ENCODE measurements at places on chromosomes 1 and 21. TPM values are rescaled to one million over a fixed set of nuclear protein-coding genes. Genes with fewer than 3 reads are reported as not detected.

DNA sequence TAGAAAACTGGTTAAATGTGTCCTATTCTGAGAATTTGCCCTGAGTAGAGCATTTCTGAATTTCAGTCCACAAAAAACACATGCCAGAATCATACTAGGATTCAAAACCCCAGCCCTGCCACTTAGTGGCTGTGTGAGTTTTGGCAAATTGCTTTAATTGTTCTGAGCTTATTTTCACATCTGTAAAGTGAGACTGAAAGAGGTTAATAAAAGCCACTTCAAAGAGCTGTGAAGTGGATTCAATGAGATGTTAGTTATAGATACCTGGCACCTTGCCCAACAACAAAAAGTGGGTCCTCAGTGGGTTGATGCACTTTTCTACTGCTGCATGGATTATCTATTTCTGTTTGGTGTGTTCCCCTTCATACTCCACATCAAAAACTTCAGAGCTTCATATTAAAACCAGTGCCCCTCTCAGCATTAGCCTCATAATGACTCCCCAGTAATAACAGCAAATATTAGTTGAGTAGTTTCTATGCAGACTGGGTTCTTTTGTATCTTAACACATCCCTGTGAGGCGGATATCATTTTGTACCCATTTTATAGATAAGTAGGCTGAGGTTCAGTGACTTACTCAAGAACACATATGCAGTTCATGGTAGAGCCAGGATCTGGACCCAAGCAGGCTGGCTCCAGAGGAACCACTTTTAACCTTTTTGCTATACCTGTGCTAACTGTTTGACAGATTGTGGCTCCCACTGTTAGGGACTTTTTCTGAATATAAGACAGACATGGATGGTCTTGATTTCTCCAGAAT lies 14.2 kb upstream of the ADORA3 start:
- no peak for DNase-seq

DNA sequence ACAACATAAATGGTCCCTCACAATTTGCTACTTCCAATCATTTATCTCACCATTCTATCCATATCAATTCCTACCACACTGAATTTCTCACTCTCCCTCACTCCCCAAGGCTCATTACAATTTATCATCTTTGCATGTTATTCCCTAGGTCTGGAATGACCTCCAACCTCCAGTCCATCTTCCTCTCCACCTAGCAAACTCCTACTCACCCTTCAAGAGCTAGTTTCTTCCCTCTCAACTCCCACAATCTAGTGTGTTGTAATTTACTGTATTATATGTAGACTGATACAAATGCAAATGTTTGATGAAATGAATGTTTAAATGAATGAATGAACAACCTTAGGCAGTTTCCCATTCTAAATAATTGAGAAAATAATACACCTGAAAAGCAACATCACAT lies 3.6 kb downstream of the TUT4 start:
- no peak for DNase-seq

GRCh38 chr1:6185635-6186382 lies 5.7 kb upstream of the CHD5 start:
- DNase-seq: no peak

DNA sequence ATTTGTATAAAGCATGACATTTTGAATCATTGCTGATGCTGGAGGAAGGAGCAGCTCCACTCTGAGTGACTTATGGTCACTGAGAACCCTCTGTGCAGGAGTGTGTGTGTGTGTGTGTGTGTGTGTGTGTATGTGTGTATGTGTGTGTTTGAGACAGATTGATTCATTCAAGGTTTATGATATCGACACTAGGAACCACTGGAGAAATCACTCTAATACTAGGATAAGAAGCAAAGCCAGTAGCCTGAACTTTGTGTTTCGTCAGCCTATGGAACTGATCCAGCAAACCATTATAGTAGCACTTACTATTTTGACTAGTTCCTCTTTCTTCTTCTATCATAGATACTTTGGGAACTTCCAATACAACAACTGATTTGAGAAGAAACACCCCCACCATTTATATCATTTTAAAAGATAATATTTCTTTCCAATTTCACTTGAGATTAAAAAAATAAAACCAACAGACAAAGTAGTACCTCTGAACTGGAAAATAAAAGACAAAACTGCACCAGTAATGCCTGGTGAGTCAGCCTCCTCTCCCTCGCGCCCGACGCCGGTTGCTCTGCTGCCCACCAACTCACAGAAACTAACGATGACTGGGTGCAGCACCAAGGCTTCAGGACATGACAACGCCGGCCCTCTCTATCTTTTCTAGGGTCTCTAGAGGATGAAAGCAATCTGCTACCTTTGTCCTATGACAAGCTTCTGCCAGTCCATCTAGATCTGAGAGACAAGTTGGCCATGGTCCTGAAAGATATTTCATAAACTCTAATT lies 20.9 kb downstream of the SLAMF1 start:
- no peak for DNase-seq

GRCh38 chr1:82486969-82487368 lies 686.2 kb downstream of the ADGRL2 start:
- no peak for DNase-seq

DNA sequence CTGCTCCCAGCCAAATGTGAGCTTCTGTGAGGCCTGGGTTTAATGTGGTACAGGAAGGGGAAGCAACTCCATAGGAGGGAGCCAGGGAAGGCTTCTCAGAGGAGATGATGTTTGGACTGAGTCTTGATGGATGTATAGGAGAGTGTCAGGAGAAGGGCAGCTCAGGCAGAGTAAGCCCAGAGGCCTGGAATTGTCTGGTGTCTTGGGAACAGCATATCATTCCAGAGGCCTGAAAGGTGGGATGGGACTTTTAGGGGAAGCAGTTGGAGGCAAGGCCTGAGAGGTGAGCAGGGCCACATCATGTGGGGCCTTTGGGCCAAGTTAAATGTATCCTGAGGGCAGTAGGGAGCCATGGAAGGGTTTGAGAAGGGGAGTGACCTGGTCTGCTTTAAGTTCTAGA lies 148.6 kb upstream of the WNT4 start:
- no peak for DNase-seq

GRCh38 chr1:235702412-235702811 lies 52.8 kb upstream of the GNG4 start:
- no peak for DNase-seq

DNA sequence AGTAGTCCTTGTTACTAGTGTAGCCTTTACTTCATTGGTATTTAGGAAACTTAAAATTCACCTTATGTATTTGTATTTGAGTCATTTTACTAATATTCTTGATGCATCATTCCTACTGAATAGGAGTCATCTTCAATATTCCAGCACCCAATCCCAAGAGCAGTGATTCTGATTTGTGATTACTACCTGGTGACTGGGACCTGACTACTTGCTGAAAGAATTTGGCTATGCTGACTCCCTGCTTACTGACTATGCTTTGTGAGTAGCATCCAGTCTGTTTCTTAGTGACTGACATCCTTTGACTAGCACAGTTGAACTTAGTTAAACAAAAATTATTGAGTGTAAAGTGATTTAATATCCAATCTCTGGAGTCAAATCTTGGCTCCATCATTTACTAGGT lies 129.9 kb upstream of the NEGR1 start:
- DNase-seq: no peak

DNA sequence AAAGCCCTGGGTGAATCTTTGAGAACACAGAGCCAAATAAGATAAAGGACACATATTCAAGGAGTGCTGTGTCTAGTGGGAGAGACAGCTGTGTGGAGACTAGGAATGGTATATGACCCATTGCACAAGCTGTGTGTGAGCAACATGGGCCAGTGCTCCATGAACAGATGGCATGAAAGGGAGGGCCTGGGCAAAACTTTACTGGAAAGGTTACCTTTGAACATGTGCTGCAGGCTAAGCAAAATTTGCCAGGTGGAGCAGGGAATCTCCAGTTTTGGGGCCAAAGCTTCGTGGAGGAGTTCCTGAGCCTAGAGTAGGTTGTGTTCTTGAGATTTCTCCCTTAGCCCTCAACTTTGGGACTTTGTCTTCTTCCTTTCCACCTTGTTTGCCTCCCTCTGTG lies 446.1 kb upstream of the PROX1 start:
- no peak for DNase-seq

GRCh38 chr21:45938453-45938755 lies 43.2 kb upstream of the COL6A1 start:
- DNase-seq: peak; percentile 33

- DNase-seq: no peak
Measured at GRCh38 chr1:222387007-222387814, 160.7 kb downstream of the HHIPL2 start.

DNA sequence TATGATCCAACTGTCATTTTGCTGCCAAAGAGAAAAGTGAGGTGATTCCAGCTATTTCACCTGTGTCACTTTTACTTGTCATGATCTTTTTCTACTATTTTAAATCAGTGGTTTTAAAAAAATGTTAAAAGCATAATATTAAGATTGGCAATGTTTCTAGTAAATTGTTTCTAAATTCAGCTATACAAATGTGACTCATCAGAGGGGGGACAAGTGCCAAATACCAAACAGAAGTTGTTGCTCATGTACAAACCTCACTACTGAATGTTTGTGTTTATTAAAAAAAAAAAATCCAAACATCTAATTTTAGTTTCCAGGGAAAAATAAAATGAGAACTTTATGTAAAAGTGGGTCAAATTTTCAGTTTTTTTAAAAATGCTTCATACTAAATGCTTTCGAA lies 346.2 kb upstream of the SNX7 start:
- DNase-seq: no peak

DNA sequence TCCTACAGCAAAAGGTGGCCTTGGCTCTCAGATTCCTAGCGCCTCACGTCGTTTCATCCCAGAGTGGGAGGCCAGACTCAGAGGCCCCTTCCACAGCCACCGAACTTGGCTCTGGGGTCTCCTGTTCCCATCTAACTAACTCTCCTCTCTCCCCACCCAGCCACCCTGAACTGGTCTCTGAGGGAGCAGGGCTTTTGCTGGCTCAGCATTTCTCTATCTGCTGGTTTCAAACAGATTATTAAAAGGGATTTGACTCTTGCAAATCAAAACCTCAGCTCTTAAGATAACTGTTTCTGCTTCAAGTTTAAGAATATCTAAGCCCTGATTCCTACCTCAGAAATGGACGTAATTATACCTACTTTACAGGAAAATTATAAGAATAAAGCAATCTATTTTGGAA lies 91.0 kb upstream of the ATP1B1 start:
- no peak for DNase-seq

DNA sequence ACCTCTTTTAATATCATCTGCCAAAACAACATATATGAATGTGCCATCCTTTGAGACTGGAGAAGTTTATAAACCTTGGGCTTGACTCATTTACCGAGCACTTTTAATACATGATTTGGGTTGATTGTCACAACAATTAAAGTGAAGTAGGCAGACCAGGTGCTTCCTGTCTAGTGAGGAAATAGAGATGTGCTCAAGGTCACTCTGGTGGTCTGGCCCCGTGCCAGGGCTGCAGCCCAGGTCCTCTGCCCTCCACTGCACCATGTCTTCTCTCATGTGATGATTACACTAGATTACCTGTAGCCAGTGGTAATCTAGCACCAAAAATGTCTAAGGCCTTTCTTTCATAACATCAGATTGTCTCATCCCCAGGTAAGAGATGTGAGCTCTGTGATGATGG lies 61.8 kb upstream of the LAMC2 start:
- DNase-seq: no peak

- DNase-seq: no peak
Measured at GRCh38 chr1:217982331-217983050, 302.6 kb upstream of the RRP15 start.

The SLC9C2 gene
- not detected for total RNA-seq

The GRIK1 gene
- total RNA-seq: 0.42 TPM

The SPTA1 gene
- total RNA-seq: not detected

The RGS4 gene
- not detected for total RNA-seq

The CLDN17 gene
- not detected for total RNA-seq

The OR2G6 gene
- total RNA-seq: 0.98 TPM

The FCRLB gene
- 0.72 TPM for total RNA-seq

The FOXO6 gene
- 1.4 TPM for total RNA-seq

The NLRP3 gene
- 1.4 TPM for total RNA-seq
